Cortex of kidney (tissue), 1 donor: ENCODE measurements at places on chromosomes 4 and X.

- no peak for DNase-seq
Measured at GRCh38 chr4:107906458-107907100, 24.8 kb upstream of the CYP2U1 start.

DNA sequence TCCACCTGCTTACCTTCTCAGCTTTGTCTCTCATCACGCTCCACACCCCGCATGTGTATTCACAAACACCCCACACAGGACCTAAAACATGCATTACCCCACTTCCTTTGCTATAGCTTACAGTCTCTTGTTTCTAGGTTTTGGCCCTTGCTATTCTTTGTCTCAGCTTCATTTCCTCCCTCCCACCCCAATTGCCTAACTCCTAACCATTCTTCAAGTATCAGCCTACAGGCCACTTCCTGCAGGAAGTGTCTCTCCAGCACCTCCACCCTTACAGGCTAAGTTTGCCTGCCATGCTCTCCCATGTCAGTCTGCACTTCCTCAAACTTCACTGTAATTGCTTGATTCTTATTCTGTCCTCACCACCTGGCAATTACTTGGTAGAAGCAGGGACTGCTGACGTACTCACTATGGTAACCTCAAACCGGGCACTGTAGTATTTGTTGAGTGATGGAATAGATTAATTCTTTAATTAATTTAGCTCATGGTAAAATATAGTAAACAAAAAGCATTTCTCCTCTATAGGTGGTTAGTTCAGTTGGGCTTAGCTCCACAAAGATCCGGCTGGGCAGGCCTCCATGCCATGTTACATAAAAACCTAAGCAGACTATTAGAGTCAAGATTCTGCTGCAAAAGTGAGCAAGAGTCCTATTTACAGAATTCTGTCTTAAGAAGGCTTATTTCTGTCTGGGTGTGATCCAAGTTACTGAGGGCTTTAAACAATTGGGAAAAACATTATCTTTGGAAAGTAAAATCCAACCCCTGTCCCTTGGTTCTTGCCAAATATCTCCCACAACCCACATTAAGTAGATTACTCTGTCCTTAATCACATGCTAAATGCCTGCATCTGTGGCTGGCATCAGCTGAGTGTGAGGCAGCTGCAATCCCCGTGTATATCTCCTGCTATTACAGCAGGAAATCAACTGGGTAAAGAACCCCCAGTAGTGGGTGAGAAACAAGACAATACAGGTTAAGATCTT, 124.7 kb upstream of the CPEB2 start:
- DNase-seq: no peak

GRCh38 chr4:150714462-150715438, 132.8 kb downstream of the MAB21L2 start:
- no peak for DNase-seq

- no peak for DNase-seq
Measured at GRCh38 chr4:78138252-78138651, 81.1 kb downstream of the FRAS1 start.

DNA sequence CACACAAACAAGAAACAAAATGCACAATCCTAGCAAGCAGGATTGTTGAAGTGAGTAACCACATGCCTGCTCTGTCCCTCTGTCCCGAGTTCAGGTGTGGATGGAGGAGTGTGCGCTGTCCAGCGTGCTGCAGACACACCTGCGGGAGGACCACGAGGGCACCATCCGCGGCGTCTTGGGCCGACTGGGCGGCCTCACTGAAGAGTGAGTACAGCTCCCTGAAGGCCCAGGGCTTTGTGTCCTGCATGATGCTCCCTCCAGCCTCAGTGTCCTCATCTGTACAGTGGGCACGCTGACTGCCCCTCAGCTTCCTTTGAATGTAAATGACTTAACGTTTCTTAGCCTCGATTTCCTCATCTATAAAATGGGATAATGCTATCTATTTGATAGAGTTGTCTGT, 82.5 kb downstream of the EVC start:
- DNase-seq: no peak

DNA sequence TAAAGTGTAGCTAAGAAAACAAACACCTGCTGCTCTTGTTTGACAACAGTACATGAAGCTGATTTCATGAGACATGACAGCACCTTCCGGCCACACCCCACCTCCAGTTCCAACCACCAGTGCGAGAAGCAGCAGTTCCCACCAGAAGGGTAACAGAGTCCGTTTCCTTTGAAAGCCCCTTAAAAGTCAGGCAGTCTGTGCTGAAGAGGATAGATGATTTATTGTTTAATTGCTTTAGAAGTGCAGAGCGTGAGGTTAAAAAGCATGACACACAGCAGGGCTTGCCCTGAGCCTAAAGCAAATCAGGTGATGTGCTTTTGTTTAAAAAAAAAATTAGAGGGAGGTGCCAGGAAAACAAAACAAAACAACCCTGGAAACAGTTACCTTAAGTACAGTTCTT, 82.6 kb downstream of the HADH start:
- DNase-seq: no peak

DNA sequence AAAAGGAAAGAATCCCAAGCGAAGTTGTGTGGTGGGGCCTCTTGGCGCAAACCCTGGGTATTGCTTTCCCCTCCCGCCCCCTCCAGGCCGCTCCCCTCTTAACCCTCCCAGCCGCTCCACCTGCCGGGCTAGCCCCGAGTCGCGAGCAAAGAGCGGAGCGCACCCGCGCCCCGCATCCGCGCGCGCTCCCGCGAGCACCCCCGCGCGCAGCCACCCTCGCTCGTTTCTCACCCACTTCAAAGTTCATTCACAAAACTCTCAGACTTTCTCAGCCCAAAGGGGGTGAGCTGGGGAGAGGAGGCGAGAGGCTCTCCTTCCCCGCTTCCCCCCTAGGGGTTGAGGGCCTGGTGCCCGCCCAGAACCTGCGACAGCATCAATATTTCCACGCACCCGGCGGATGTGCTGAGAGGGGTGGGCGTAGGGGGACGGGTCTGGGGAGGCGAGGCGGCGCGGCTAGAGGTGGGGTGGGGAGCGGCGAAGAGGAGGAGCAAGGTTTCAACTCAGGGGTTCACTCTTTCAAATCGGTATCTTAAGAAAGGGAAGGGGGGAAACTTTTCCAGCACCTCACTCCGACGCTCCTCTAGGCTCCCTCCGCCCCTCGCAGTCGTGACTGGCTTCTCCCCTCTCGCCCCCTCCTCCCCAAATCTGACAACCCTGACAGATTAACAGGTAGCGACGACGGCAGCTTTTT, 1.8 kb downstream of the MAML3 start:
- no peak for DNase-seq

GRCh38 chrX:97563531-97564133, 679.9 kb downstream of the RPA4 start:
- DNase-seq: no peak

- no peak for DNase-seq
Measured at GRCh38 chr4:32135642-32136041, 1415.5 kb downstream of the PCDH7 start.

GRCh38 chrX:132063862-132064261, 40.8 kb downstream of the STK26 start:
- DNase-seq: no peak

DNA sequence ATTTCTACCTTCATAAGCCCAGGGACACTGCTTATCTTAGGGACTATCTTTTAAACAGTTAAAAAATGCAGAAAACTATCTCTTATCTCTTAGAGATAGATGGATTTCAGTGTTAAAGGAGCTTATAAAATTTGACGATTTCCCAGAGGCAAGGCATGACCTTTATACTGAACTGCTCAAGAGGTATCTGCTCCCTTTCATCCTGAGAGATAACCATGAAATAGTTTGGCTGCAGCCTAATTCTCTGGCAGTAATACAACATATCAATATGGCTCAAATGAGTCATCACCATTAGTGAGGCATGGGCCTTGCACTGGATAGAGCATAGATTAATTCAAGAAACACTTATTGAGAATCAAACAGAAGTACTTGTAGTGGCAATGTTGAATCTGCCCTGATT, 348.2 kb upstream of the GRIA3 start:
- DNase-seq: no peak

- DNase-seq: no peak
Measured at GRCh38 chrX:639151-639550, 8.6 kb downstream of the SHOX start.

- no peak for DNase-seq
Measured at GRCh38 chr4:105126311-105127169, 20.1 kb upstream of the TET2 start.

- DNase-seq: no peak
Measured at GRCh38 chr4:78625073-78625472, 73.5 kb downstream of the ANXA3 start.

DNA sequence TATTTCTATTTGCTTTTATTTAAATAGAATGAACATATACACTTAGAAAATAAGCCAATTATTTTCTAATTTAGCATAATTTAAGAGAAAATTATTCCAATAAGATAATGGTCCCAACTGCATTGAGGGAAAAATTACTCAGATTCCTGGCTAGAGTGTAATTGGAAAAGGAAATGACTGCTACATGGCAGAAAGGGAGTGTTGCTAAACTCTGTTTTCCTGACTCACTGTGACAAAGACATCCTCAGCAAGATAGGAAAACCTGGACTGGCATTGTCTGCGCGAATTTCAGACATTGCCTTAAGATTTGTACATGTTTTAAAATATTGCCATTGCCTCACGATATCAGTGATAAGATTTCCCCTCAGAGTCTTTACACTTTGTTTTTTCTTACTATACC, 8.2 kb downstream of the TNIP3 start:
- DNase-seq: no peak

DNA sequence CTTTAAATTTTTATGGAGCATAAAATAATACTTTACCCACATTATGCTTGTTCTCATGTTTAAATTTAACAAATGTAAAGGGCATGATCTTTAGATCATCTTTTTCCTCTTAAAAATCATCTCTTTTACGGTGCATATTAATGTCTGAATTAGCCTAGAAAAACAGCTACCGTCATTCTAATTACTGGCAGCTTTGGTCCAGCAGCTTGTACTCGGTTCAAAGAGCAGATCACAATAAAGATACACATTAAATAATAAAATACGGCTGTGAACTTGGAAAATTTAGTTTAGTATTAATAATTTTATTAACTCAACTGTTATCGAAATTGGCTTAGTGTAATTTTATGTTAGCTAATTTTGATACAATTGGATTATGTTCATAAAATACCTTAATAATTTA, 19.1 kb downstream of the CCSER1 start:
- DNase-seq: no peak

- DNase-seq: no peak
Measured at GRCh38 chr4:127623797-127624083, 9.0 kb upstream of the INTU start.

DNA sequence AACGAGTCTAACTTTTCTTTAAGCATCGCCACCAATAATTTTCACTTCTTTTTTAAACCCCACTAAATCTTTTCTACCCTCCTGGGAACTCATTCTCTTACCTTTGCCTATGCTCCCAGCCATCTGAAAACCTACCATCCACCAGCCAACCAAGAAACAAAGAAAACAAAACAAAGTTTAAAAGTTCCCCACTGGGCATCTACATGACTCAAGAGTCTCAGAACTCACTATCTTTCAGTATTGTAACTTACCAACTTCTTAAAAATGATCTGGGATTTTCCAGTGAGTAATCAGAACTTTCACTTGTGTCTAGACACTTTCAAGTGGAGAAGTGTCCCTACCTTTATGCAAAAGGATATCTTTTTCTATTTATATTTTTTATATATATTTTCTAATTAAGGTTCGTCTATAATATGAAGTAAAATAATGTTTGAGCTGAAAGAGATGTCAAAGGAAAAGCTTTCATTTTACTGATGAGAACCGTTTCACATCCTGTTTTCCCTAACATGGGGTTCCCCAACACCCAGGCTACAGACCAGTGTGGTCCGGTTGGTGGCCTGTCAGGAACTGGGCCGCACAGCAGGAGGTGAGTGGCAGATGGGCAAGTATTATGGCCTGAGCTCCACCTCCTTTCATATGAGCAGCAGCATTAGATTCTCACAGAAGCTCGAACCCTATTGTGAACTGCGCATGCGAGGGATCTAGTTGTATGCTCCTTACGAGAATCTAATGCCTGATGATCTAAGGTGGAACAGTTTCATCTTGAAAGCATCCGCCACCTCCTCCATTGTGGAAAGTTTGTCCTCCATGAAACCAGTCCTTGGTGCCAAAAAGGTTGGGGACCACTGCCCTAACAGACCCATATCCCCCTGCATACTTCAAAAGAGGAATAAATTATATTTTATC, 9.8 kb upstream of the TIGD2 start:
- no peak for DNase-seq

DNA sequence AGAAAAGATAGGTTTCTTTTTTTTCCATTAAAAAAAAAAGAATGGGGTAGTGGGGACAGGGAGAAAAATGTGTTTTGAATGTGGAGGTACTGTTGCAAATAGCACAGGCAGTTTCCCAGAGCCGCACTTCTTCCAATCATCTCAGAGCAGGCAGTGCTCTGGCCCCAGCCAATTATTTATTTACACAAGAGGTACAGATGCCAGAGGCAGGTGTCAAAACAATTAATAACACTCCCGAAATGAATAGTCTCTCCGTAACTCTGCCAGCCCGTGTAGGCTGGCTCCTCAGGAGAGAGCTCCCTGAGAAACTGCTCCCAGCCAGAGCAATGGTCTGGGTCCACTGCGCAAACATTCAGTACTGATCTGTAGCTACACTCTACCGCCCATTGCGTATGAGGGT, 130.8 kb upstream of the IL1RAPL2 start:
- no peak for DNase-seq

GRCh38 chrX:115689931-115690330, 129.0 kb downstream of the PLS3 start:
- no peak for DNase-seq

DNA sequence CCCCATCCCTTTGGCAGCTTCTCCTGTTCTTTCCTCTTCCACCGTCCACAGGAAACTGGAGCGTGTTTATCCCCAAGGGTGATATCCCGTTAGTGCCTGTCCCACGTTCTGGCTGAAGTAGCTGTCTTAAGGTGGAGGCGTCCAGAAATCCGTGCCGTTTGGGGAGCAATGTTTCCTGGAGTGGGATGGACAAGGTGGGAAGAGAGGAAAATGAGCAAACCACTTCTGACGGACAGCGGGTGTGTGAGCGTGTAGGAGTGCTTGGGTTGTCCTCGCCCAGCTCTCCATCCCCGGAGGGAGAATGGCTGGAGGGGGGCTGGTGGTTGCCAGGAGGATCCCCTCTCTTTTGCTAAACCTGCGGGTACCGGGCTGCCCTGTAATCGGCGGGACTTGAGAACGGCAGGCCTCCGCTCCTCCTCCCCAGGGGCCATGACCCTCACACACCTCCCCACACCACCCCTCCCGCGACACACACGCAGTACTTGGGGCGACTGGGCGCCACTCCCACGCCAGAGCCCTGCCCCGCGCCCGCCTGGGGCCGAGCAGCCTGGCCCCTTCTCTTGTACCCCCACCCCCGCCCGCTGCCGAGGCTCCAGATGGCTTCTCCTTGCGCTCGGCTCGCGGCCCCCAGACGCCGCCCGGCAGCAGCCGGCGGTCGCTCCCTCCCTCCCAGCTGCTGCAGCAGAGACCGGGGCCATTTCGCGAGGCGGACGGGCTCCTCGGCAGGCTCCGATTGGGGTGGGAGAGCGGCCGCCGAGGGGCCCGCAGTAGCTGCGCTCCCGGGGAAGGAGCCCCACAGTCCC, 13.9 kb upstream of the PRDM8 start:
- DNase-seq: no peak
